ENCODE measurements at places on chromosomes 16 and 17.
A peak's percentile ranks its signal among the peaks of the same experiment; 100 is the strongest.

DNA sequence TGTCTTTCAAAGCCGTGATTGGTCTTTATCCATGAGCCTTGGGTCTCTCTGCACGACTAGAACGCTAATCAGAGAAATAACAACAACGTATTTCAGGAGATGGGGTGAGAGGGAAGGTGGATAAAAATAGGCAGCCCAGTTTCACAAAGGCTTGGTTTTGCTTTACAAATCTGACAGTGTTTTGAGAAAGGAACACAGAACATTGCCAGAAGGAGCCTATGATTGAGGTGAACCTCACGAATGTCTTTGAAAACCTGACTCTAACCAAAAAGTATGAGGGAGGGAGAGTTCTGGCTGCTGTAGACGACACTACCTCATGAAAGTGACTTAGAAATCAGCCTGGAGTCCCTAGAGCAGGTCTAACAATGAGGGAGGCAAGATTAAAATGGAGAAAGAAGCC, 38.0 kb upstream of the NOL11 start:
- no peak for DNase-seq

GRCh38 chr17:15456972-15457722, 10.3 kb downstream of the CDRT4 start:
- no peak for DNase-seq

- no peak for DNase-seq
These were observed 292.5 kb downstream of the XYLT1 start for GRCh38 chr16:17177959-17178905.

DNA sequence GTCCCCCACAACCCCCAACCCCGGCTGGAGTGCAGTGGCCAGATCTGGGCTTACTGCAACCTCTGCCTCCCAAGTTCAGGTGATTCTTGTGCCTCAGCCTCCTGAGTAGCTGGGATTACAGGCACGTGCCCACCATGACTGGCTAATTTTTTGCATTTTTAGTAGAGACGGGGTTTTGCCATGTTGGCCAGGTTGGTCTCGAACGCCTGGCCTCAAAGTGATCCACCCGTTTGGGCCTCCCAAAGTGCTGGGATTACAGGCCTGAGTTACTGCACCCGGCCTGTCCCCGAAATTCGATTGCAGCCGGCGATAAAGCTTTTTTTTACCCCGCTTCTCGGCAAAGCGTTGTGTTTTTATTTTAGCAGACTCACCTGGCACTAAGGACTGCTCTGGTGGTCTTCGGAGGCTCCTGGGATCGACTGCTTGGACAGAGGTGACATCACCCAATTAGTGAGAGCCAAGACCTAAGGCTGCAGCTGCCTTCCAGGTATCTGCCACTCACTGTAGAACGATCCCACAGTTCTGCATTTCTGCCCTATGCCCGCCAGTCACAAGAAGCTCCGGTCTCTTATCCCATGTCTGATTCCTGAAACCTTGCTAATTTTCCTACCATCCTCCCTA, 82.2 kb upstream of the ARL4D start:
- DNase-seq: peak; percentile 56

DNA sequence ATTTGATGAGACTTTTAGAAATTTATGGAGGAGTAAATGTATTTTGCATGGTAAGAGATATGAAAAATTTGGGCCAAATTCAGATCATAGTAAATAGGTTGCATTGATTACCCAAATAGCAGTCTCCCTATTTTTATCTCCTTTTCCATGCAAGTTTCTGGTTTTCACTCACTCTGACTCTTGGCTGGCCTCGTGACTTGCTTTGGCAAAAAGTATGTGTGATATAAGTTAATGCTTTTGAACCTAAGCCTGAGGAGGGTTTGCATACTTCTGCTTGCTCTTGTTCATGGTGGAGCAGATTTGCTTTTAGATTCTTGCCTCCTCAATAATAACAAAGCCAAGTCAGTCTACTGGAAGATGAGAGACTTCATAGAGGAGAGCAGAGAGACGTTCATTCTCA, 1045.9 kb upstream of the CDH8 start:
- DNase-seq: no peak

DNA sequence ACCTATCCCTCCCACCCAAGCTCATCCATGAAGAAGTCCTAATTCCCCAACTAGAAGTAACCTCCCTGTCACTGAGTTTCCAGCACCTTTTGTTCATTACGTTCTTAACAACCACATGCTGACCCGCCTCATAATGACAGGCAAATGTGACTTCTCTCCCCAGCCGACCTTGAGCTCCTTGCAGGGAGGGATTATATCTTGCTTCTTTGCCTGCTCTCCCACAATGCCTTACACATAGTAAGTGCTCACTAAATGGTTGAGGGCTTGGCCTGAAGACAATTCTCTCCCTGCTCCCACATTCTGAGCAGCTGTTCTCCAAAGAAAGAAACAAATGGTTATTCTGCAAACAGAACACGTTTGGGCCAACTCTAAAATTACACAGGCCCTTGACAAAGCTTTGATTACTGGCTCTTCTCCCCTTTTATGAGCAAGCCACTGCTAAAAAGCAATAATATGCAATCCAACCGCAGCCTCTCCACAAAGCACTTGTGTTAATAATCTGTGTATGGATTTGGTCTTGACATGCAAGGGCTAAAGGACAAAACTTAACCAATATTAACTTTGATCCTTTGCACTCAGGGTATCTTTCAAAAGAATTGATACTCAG, 23.2 kb downstream of the SLC39A11 start:
- DNase-seq: no peak

GRCh38 chr16:1126044-1126443, 26.9 kb upstream of the CACNA1H start:
- DNase-seq: no peak

- DNase-seq: no peak
These were observed 15.3 kb downstream of the CORO7 start for GRCh38 chr16:4401094-4401501.

- no peak for DNase-seq
These were observed 9.2 kb upstream of the MSLN start for GRCh38 chr16:751152-752006.

DNA sequence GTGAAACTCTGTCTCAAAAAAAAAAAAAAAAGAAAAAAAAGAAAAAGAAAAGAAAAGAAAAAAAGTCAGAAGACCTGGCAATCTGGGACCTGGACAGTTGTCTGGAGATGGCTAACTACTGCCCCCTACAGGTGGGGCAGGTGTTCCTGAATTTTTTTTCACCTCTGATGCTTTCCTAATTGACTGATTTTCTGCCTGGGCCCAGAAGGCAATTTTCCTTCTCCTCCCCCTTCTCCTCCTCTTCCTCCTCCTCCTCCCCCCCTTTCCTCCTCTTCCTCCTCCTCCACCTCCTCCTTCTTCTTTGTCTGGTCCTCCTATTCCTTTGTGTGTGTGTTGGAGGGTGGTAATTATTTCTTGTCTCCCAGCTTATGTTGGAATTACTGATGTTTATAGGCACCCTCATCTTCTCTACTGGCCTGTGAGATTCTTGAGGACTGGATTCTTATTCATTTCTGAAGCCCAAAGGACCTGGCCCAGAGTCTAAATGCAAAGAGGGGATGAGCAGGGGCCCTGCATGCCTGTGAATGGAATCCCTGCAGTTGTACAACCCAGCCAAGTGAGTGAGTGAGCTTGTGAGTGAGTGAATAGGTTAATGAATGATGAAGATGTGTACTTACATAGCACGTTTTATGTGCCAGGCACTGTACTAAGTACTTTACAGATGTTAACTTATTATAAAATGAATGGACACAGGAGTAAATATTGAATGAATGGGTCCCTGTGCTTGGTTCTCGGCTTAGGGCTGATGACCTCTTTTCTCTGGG, 26.9 kb downstream of the IRX5 start:
- peak; percentile 48 for DNase-seq

DNA sequence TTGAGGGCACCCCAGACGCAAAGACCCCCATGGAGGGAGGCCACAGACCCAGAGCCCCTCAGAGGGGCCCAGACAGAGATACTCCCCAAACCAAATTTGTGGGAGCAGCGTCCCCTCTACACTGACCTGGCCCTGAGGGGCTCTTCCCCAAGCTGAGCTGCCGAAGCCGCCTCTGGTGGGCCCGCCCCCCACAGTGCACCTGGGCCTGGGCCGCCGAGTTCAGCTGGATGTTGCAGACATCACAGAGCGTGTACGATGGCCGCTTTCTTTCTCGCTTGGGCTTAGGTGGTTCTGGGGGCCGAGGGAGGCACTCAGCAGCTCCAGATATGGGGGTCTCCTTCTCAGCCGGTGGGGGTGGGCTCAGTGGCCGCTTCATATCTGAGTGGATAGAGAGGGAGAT, 12.3 kb upstream of the C17orf113 start:
- DNase-seq: no peak

GRCh38 chr17:34598161-34598776, 18.9 kb downstream of the TMEM132E start:
- no peak for DNase-seq

DNA sequence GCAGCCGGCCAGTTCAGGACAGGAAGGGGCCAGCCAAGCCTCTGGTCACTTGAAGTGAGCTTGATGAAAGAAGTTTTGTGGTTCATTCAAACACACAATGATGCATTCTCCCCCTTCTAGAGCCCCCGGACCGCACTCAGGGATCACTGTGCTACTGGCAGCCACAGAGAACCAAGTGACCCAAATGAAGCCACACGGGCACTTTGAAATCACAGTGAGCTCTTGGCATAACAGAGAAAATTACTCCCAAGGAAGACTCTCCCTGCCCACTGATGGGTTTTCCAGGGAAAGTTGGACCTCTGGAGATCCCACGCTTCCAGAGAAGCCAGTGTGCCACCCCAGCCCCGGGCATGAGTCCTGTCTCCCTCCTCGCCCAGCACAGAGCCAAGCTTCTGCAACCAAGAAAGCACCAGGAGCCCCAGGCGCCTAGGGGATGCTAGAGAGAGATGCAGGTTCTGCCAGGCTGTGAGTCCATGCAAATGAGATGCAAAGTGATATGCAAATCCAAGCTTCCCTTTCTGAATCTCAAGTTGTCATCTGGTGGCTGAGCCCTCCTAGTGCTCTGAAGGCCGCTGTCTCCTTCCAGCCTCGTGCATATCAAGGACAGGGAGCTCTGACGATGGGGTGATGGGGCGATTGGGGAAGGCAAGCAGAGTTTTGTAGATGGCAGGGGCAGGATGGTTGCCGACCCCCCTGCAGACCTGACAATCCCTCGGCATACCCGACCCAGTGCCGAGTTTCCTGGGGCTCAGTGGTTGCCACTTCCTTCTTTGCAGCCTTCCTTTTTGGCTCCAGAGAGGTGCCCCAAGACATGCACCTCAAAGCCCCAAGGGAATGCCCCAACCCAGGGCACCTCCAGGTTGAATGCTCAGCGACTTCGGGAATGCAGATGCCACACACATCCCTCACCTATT, 59.7 kb upstream of the TNRC6C start:
- no peak for DNase-seq

GRCh38 chr17:78266771-78267170, 35.3 kb downstream of the TMEM235 start:
- DNase-seq: no peak

- no peak for DNase-seq
These were observed 3.6 kb downstream of the PNMT start for GRCh38 chr17:39671651-39672521.

- DNase-seq: no peak
These were observed 336.1 kb upstream of the TBX2 start for GRCh38 chr17:61063528-61063927.

DNA sequence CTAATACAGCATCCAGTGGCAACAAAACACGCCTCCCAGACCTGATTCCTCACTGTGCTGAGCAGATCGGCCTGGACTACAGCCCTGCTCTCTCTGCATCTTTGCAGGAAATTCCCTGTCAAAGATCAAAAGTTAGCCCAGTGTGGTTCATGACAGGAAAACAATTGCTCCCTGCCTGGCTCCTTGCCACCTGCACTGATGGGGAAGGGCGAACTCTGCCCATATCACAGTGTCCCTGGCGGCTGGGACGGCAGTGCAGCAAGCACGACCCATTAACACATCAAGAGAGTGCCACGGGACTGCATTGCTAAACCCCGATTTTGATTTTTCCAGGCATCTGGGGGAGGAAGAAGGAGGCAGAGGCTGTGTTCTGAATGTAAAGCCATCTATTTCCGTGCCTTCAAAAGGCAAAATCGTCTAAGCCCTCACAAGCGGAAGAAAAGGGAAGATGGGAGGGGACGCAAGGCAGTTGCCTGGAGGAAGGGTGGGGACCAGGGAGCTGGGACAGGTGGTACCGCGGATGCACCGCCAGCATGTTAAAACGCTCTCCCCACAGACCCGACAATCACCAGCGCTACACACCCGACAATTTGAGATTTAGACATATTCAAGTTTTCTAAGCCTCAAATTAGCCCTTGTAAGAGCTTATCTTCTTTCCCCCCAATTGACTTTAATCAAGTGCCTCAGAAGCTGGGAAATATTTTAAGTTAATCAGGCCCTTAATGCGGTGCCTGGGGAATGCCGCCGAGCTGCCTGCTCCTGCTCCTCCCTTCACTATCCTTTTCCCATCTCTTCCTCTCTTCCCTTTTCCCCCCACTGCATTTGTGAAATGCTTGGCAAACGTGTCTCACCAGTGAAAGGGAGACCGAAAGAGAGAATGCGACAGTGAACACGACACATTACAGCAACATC, 238.8 kb upstream of the CDH5 start:
- no peak for DNase-seq

- DNase-seq: no peak
These were observed 560.3 kb upstream of the CDH8 start for GRCh38 chr16:62596584-62596983.

- no peak for DNase-seq
These were observed 33.9 kb upstream of the SEC14L1 start for GRCh38 chr17:77106874-77107358.

- DNase-seq: no peak
These were observed 246.6 kb upstream of the DYNLRB2 start for GRCh38 chr16:80294172-80294571.

GRCh38 chr17:48241131-48241591, 133.6 kb downstream of the SNX11 start:
- DNase-seq: no peak

DNA sequence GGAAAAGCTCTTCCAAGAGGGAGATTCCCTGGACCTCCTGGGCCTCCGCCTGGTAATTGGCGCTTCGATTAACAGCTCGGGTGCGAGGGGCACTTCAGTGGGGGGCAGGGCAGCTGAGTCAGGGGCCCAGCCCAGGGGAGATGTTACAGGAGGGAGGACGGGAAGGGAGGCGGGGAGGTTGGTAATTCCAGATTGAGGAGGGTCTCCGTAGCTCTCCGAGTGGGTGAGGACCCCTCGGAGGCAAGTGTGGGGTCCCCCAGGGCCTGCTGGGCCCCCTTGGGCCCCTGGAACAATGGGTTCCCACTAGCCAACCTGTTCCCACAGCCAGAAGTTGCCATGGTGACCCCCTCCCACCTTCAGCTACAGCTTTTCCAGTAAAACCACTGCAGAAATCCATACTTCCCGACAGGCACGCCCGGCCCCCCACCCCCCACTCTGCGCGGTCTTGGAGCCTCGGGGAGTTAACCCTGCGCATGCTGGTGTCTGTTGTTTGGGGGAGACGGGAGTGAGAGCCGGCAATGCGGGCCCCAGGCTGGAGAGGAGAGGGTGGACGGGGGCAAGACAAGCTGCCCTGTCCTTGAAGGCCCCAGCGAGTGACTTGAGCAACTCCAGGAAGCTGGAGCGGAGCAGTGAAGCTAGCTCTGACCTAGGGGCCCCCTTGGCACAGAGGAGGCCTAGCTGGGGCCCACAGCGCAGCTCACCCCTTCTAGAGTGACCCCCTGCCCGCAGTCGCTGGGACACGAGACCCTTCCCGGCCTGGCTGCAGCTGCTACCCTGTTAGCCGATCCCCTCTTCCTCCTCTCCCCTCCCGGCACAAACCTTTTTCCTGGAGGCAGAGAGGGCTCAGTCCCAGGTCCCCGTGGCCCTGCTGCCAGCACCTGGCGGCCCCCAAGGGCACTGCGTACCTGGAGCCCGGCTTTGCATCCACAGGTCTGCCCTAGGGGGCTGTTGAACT, 37.8 kb downstream of the TMEM235 start:
- no peak for DNase-seq

Data from activated naive CD4-positive, alpha-beta T cell treated with anti-CD3 and anti-CD28 coated beads, Interleukin-2, amount 50 U/mL, for 72 hours (primary cell).